ENCODE measurements at places on chromosomes 1 and 21.

DNA sequence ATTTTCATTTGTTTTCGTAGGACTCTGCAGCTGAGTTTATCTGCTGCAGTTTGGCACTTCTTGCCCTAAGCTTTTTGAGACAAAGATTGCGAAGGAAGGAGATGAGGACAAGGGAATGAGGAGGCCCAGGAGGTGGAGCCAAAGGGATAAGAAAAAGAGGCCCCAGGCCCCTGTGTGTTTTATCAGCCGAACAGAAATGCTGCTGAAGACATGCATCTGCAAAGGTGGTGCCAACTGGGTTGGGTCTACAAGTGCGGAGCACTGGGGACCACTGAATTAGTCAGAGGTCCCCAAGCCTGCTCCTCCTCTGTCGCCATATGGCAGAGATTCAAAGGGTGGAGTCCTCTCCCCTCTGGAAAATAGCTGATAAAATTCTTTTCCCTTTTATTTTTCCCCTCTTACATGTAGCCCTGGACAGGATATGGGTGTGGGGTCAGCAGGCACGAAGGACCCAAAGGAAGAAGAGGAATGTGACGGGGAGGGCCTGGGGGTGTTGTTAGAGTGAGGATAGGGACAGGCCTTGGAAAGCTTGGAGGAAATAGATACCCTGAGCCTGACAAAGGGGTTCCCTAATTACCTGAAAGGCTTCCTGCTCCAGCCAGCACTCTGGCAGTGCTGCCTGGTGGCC is 2.7 kb downstream of the CD34 start:
- no peak for DNase-seq

- DNase-seq = no peak
Measured at GRCh38 chr1:156045076-156045475, 8.5 kb downstream of the UBQLN4 start.

DNA sequence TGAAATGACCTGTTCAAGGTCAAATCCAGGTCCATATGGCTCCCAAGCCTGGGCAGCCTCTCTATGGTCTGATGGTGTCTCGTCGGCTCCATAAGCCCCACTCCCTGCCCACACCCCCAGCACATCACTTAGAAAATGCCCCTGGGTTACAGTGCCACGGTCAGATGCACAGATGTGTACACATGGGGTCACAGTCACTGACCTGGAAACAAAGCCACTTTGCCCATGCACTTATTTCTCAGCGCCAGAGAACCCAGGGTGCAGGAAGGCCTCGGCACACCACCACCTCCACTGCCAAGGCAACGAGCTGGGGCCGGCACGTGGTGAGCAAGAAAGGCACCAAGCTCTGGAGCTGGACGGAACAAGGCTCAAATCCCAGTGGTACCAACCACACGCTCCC is 24.7 kb downstream of the IFFO2 start:
- no peak for DNase-seq

GRCh38 chr1:57167997-57168396 is 202.2 kb upstream of the C8B start:
- no peak for DNase-seq

DNA sequence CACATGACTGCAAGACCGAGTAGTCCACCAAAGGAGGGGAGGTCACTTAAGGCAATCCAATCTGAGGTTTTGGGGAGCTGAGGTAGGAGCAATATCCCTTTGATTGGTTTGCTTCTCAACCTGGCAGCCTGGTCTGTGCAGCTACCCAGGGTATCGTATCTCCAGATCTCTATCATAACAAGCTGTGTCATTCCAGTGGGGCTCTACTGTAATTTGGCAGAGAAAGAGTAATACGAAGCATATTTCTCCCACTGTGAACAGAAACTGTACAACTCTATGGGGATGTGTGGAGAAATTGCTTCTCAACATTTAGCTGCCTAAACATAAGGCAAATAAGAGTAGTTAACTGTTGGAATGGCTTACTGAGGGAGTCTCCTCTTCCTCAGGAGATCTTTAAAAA is 20.6 kb downstream of the CD101 start:
- DNase-seq = no peak

- no peak for DNase-seq
Measured at GRCh38 chr1:46372431-46372830, 21.7 kb upstream of the FAAH start.

GRCh38 chr1:21280011-21280471 is 10.2 kb downstream of the ECE1 start:
- no peak for DNase-seq

DNA sequence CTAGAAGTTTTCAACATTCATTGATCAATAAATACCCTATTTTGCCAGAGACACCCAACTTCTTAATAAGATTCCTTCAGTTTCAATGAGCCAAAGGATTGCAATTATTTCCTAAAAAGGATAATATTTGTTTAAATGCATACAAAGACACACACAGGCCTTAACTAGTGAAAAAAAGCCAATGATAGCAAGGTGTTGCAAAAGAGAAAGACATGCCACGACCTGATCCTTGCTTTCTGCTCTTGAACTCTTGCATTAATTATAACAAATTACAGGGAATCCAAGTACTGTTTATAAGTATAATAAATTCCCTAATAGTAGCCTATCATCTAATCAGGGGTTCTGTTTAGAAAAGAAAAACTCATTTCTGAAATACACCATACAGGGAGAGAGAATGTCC is 131.1 kb downstream of the PTPN14 start:
- no peak for DNase-seq

DNA sequence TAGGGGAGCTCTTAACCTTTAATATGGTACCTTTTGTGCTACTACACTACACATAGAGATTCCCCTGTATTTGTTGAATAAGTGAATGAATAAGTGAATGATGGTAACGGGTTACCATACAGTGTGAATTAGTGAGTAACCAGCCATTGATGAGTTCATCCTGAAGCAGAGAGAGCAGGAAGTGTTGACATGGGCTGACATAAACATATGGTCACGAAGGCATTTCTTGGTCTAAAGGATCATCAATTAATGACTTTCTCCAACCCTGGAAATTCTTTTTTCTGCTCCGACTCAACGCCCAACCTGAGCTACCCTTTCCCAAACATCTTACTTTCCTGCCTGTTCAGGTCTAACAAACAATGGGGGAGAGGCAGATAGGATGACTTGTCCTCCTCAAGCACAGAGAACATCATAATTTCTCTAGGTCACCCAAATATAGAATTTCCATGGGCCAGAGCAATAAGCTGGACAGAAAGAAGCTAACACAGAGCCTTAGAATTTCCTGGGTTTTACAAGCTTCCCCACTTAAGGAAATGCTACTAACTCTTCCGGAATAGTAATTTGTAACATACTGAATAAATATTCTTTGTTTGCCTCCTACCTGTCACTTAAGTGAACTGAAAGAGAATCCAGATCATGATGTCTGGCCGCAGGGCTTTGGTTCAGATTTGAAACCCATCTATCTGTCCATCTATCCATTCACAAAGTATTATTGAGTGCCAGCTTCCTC is 114.7 kb upstream of the NGF start:
- DNase-seq = peak; percentile 52

- DNase-seq = peak; percentile 35
Measured at GRCh38 chr1:87074001-87074795, 159.8 kb downstream of the HS2ST1 start.

DNA sequence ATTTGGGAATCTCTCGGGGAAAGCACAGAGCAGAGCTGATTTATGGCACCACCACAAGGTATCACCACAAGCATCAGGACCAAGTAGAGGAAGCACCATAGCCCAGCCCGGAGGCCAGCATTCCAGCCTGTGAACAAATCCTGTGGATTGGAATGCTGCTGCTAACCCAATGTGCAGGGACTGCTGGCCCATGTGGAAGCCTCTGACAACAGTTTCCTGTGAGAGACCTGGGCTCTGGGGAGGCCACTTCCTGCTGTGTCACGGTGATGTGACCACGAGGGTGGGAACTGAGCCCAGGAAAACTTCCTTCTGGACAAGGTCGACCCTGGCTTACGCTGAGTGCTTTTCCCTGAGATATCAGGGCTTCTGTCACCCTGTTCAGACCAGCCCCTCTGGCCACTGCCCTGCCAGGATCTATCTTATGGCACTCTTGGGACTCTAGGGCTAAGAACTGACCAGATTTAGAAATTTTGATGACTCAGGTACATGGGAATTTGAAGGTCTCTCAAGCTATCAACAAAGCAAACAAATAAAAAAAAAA is 88.3 kb upstream of the NGF start:
- peak; percentile 98 for DNase-seq

DNA sequence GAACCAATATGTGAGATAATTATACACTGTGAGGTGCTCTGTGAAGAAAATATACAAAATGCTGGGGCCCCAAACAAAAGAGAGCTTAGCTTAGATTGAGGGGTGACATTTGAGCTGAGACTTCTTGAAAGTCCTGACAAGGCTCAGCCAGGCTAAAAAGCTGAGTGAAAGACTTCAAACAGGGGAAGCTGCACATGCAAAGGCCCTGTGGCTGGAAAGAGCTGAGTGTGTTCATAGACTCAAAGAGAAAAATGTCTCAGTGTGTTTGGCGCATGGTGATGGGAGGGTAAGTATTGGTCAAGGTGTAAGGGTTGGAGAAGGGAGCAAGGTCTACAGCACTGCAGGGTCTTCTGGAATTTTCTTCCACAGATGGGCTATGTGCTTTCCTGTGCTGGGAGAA is 127.2 kb upstream of the KLHDC7A start:
- no peak for DNase-seq

DNA sequence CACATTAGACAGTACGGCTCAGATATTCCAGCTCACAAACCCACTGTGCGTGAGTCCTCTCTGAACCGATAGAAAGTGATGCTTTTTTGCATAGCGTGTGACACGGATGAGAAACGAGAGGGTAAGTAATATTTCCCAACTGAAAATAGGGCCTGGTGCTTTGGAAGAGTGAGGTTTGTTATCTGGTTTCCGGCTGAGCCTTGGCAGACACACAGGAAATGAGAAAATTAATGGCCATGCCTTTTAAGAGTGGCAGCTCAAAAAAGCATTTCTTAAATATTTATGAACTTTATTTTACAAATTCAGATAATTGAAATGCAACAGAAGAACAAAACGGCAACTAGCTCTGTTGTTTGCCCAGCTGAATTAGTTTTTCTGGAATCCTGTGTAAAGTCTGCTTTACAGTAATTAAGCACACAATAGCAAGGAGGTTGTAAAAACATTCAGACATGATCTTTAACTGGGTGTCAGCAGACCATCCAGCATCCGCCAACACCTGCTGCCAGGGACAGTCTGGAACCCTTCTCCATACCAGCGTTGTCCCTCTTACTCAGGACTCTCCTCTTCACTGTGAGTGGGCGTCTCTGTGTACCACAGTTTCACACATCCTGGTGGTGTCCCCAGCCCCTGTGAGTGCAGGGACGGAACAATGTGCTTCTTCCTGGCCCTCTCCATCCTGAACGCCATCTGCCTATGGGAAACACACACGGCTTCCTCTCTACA is 155.4 kb downstream of the PGBD5 start:
- DNase-seq = no peak

GRCh38 chr1:61301824-61302657 is 219.7 kb downstream of the NFIA start:
- DNase-seq = peak; percentile 74
